Common myeloid progenitor, CD34-positive (primary cell): ENCODE measurements at places on chromosomes 2 and 18.

DNA sequence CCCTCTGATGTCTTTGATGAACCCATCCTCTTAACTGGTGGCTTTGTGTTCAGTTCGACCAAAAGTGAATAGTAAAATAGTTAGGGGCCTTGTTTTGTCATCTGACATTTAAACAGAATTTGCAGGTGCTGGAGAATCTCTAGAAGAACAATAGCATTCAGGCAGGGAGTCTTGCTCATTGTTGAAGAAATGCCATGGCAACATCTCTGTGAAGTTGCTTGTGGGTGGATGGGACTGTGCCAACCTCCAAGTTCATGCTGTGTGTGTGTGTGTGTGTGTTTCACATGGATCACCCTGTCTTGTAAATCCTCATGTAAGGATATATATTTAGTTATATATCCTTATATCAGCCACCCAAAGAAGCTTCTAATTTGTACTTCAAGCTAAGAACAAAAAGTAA is 66.7 kb downstream of the SKA1 start:
- no peaks in the 10 kb centered on the region for H3K27me3 ChIP-seq
- no peaks in the 10 kb centered on the region for H3K36me3 ChIP-seq
- H3K4me1 ChIP-seq = no peaks in the 10 kb centered on the region
- no peak for DNase-seq
- no peak overlapping the region for H3K27ac ChIP-seq
- no peak overlapping the region for H3K4me3 ChIP-seq

GRCh38 chr2:122745603-122746002 is 990.2 kb downstream of the TSN start:
- no peak overlapping the region for H3K27ac ChIP-seq
- DNase-seq = no peak
- H3K4me1 ChIP-seq = no peaks in the 10 kb centered on the region
- no peaks in the 10 kb centered on the region for H3K27me3 ChIP-seq

DNA sequence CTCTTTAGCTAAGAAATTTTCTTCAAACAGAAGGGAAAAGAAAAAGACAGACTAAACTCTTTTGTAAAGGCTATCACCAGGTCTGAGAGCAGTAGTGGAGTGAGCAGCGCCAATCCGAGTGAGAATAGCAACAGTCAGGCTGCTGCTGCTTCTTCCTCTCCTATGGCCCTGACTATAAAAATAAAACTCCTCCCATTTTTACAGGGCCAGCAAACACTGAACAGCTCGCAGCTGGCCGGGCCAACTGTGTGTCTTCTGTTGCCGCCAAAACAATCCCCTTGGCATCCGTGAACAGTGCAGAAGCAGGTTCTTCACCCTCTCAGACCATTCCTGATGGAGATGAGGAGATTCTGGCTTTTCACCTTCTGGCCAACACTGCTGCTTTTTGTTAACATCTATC is 124.5 kb downstream of the CNTNAP5 start:
- no peak for DNase-seq
- H3K36me3 ChIP-seq = no peaks in the 10 kb centered on the region
- no peaks in the 10 kb centered on the region for H3K27me3 ChIP-seq
- H3K4me3 ChIP-seq = no peak overlapping the region
- H3K27ac ChIP-seq = no peak overlapping the region

DNA sequence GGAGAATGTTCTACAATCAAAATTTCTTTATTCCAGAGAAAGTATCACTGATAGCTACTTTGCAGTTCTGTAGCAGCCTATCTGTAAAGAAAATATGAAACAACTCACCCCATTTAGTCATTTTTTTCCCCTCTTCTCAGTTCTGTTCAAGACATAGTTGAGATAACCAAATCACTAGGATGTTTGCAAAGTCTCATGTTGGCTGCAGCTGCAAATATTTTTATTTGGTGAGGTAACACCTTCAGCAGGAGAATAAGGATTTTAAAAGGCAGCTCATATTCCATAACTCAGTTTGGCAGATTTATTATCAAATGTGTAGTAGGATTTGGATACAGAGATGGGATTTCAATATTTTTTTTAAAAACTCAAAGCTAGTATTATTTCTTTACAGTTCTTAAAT is 41.0 kb downstream of the HNRNPLL start:
- no peaks in the 10 kb centered on the region for H3K27me3 ChIP-seq
- no peak overlapping the region for H3K27ac ChIP-seq
- H3K36me3 ChIP-seq = peaks cover 3% of the 10 kb centered on the region
- H3K4me1 ChIP-seq = no peaks in the 10 kb centered on the region
- DNase-seq = no peak
- H3K4me3 ChIP-seq = no peak overlapping the region

DNA sequence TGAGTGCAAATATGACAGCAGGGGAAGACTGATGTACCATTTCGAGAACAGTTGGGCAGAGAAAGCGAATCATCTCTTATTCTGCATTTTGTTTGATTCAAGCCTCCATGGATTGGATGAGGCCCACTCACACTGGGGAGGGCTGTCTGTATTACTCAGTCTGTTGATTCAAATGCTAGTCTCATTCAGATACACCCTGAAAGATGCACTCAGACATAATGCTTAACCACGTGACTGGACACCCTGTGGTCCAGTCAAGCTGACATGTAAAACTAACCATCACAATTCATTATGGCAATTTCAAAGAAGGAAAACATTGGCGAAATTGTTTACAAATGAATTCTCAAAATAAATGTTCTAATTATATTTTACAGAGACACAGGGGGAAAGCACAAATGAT is 1210.2 kb downstream of the DPP10 start:
- no peaks in the 10 kb centered on the region for H3K36me3 ChIP-seq
- no peak overlapping the region for H3K27ac ChIP-seq
- DNase-seq = no peak
- H3K4me1 ChIP-seq = no peaks in the 10 kb centered on the region
- no peaks in the 10 kb centered on the region for H3K27me3 ChIP-seq
- no peak overlapping the region for H3K4me3 ChIP-seq

GRCh38 chr2:101706819-101707177 is 9.3 kb downstream of the MAP4K4 start:
- H3K27me3 ChIP-seq = no peaks in the 10 kb centered on the region
- DNase-seq = peak; percentile 56
- H3K4me3 ChIP-seq = no peak overlapping the region

DNA sequence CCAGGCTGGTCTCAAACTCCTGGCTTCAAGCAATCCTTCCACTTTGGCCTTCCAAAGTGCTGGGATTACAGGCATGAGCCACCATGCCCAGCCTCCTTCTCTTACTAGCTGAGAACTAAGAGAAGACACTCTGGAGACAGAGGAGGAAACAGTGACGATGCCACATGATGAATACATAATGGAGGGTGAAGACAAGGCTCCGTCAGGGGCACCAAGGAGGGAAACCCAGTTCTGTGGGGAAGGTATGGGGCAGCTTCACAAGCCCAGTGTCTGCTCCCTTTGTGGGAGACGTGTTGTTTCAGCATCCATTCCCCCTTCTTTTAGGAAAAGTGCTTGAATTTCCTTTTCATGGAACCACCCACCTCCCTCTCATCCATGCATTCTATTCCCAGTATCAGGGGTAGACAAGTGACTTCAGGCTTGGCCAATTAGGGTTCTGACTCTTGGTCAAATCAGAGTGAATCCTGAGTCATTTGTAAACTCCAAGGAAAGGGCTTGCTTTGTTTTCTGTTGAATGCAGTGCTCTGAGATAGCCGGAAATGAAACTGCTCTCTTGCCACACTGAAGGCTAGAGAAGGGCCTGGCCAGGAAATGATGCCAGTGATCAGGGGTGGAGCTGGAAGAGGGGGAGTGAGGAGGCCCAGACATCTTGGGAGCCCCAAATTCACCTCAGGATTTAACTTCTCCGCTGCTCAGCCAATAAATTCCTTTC is 23.7 kb downstream of the TMEM127 start:
- peaks cover 29% of the 10 kb centered on the region for H3K4me1 ChIP-seq
- peak; percentile 73 for DNase-seq
- no peaks in the 10 kb centered on the region for H3K27me3 ChIP-seq
- H3K27ac ChIP-seq = peak overlapping the region; percentile 76

GRCh38 chr2:233852056-233852455 is 2.3 kb downstream of the HJURP start:
- DNase-seq = peak; percentile 71
- no peaks in the 10 kb centered on the region for H3K27me3 ChIP-seq
- H3K4me1 ChIP-seq = peaks cover 32% of the 10 kb centered on the region
- H3K4me3 ChIP-seq = no peak overlapping the region
- peaks cover 52% of the 10 kb centered on the region for H3K36me3 ChIP-seq

GRCh38 chr2:143175438-143175837 is 46.2 kb downstream of the ARHGAP15 start:
- no peaks in the 10 kb centered on the region for H3K27me3 ChIP-seq
- peaks cover 40% of the 10 kb centered on the region for H3K36me3 ChIP-seq
- H3K27ac ChIP-seq = no peak overlapping the region
- no peak overlapping the region for H3K4me3 ChIP-seq
- no peaks in the 10 kb centered on the region for H3K4me1 ChIP-seq

- peaks cover 6% of the 10 kb centered on the region for H3K4me1 ChIP-seq
- no peak overlapping the region for H3K4me3 ChIP-seq
- no peak overlapping the region for H3K27ac ChIP-seq
Observed at GRCh38 chr18:9647496-9648323, 33.4 kb upstream of the PPP4R1 start.

GRCh38 chr2:97675430-97676113 is 6.1 kb downstream of the C2orf92 start:
- no peak overlapping the region for H3K27ac ChIP-seq
- DNase-seq = no peak
- no peaks in the 10 kb centered on the region for H3K36me3 ChIP-seq
- H3K27me3 ChIP-seq = no peaks in the 10 kb centered on the region
- H3K4me1 ChIP-seq = peaks cover 28% of the 10 kb centered on the region

GRCh38 chr2:43349904-43350303 is 123.5 kb upstream of the ZFP36L2 start:
- no peaks in the 10 kb centered on the region for H3K27me3 ChIP-seq
- H3K4me1 ChIP-seq = no peaks in the 10 kb centered on the region
- H3K4me3 ChIP-seq = no peak overlapping the region
- DNase-seq = no peak

DNA sequence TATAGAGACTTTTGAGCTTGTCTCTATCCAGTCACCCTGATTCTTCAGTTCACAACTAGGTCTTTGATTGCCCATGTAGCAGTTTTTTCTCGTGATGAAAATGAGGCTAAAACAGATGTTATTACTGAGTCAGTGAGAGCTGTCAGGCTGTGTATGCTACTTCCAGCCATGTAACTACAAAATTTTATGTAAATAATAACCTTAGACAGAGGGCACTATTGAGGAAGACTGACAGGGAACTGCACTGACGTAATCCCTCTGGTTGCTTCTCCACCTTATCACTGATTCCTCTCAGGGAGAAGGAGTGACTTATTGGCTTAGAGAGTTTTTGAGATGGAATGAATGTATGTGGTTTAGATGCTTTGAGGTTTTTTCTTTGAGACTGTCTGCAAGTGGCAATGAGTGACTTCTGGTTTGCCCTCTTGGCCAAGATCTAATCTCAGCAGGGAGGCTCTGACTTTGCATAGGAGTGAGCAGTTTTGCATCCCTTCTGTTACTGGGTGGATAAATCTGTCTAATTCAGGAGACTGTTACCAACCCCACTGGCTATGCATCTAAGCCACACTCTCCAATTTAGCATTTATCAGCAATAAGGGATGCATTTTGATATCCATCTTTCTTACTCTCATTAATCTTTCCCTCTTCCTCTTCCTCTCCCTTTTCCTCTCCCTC is 555.2 kb upstream of the FANCL start:
- peaks cover 3% of the 10 kb centered on the region for H3K4me1 ChIP-seq
- H3K27me3 ChIP-seq = no peaks in the 10 kb centered on the region
- no peak overlapping the region for H3K4me3 ChIP-seq
- no peaks in the 10 kb centered on the region for H3K36me3 ChIP-seq

- no peaks in the 10 kb centered on the region for H3K27me3 ChIP-seq
- no peak overlapping the region for H3K27ac ChIP-seq
- H3K4me1 ChIP-seq = no peaks in the 10 kb centered on the region
- no peak for DNase-seq
Observed at GRCh38 chr2:212987492-212987891, 163.9 kb downstream of the IKZF2 start.

- no peaks in the 10 kb centered on the region for H3K4me1 ChIP-seq
- H3K27ac ChIP-seq = no peak overlapping the region
- no peaks in the 10 kb centered on the region for H3K36me3 ChIP-seq
- H3K4me3 ChIP-seq = no peak overlapping the region
- no peak for DNase-seq
Observed at GRCh38 chr2:137879121-137879520, 85.2 kb upstream of the HNMT start.

- no peaks in the 10 kb centered on the region for H3K27me3 ChIP-seq
- no peak for DNase-seq
- no peak overlapping the region for H3K27ac ChIP-seq
Observed at GRCh38 chr2:70691497-70692140, 76.4 kb downstream of the ADD2 start.

GRCh38 chr2:66534461-66534860 is 99.5 kb downstream of the MEIS1 start:
- H3K4me3 ChIP-seq = no peak overlapping the region
- no peak for DNase-seq
- H3K27ac ChIP-seq = no peak overlapping the region

DNA sequence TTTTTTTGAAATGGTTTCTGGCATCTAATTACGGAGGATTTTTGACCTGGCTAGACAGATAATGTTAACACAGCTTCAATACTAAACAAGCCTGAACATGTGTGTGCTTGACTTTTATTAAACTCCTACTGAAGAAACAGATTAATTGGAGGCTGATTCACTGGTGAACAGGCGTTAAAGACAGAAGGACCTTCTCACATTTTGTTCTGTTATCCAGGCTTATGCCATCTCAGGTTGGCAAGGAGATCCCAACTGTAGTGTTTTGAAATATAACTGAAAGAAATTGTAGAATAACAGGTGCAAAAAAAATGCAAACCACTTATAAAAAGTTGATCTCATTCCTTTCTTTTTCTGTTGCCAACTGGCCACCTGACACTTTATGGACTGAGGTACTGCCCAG is 269.6 kb downstream of the ARHGAP15 start:
- H3K36me3 ChIP-seq = peaks cover 10% of the 10 kb centered on the region
- H3K4me1 ChIP-seq = no peaks in the 10 kb centered on the region
- no peaks in the 10 kb centered on the region for H3K27me3 ChIP-seq
- H3K4me3 ChIP-seq = no peak overlapping the region
- no peak for DNase-seq

DNA sequence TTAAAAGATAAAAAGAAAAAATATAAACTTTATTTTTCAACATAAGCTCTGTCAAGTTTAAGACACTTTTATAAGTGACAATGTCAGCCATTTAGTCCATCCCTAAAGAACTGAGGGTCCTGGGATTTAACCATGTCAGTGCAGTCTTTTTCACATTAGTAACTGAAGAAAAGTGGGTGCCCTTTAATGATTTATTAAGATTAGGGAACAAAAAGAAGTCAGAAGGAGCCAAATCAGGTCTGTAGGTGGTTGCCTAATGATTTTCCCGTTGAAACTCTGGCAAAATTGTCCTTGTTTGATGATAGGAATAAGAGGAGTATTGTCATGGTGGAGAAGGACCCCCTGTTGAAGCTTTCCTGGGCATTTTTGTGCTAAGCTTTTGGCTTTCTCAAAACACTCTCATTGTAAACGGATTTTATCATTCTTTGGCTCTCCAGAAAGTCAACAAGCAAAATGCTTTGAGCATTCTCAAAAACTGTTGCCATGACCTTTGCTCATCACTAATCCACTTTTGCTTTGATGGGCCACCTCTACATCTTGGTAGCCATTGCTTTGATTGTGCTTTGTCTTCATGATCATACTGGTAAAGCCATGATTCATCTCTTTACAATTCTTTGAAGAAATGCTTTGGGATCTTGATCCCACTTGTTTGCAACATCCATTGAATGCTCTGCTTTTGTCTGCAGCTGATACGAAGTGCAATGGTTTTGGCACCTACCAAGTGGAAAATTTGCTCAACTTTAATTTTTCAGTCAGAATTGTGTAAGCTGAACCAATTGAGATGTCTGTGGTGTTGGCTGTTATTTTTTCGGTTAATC is 22.0 kb downstream of the TSPYL6 start:
- no peaks in the 10 kb centered on the region for H3K27me3 ChIP-seq
- H3K4me3 ChIP-seq = no peak overlapping the region
- DNase-seq = no peak
- no peaks in the 10 kb centered on the region for H3K36me3 ChIP-seq
